ENCODE measurements at places on chromosomes 16 and 17.

DNA sequence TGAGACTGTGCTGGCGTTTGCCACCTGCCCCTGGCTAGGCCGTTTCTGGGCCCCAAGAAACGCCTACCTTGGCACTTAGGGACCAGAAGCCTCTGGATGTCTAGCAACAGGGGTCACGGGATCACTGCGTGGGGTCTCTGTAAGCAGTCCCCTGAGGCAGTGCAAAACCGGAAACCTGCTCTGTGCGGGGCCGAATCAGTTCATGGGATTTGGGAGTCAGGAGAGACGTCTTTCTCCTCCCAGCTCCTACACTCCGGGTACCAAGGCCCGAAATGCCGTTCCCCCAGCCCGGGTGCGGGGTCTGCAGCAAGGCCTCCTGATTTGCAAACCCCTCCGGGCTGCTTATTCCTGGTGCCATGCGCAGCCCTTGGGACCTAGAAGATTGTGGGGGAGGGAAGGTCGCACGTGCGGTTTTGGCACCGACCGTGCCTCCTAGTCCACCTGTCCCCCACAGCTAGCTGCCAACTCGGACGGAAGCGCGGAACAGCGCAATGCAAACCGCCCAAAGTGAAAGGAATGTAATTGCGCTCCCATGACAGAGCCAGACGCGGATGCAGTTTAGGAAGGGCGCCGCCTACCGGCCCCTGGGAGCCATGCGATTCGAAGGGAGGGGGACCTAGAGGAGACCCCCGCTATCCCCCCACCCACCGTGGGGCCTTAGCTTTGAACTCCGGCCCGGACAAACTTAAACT, 6.5 kb downstream of the IRX5 start:
- peaks cover 83% of the 10 kb centered on the region for H3K27me3 ChIP-seq
- peaks cover 4% of the 10 kb centered on the region for H3K36me3 ChIP-seq
- peaks cover 7% of the 10 kb centered on the region for H3K4me1 ChIP-seq

- H3K4me3 ChIP-seq, result no peak overlapping the region
- no peaks in the 10 kb centered on the region for H3K27me3 ChIP-seq
- no peak for DNase-seq
- H3K4me1 ChIP-seq, result peaks cover 8% of the 10 kb centered on the region
These were observed 42.4 kb downstream of the SNX11 start for GRCh38 chr17:48149787-48150463.

- no peaks in the 10 kb centered on the region for H3K36me3 ChIP-seq
- H3K27me3 ChIP-seq, result peaks cover 3% of the 10 kb centered on the region
- DNase-seq, result no peak
- no peak overlapping the region for H3K4me3 ChIP-seq
These were observed 18.1 kb downstream of the PPL start for GRCh38 chr16:4918781-4919251.

GRCh38 chr16:3767333-3767986, 50.1 kb upstream of the TRAP1 start:
- no peaks in the 10 kb centered on the region for H3K27me3 ChIP-seq
- DNase-seq, result no peak
- peaks cover 25% of the 10 kb centered on the region for H3K36me3 ChIP-seq
- peaks cover 3% of the 10 kb centered on the region for H3K4me1 ChIP-seq
- no peak overlapping the region for H3K4me3 ChIP-seq
- H3K27ac ChIP-seq, result no peak overlapping the region

Data from activated CD8-positive, alpha-beta memory T cell treated with anti-CD3 and anti-CD28 coated beads, Interleukin-2, amount 10 ng/mL, durations not matched to agents 7 days and 5 days (primary cell).